Esophagus squamous epithelium (tissue), 5 donors: ENCODE measurements at places on chromosomes 6 and 20.

DNA sequence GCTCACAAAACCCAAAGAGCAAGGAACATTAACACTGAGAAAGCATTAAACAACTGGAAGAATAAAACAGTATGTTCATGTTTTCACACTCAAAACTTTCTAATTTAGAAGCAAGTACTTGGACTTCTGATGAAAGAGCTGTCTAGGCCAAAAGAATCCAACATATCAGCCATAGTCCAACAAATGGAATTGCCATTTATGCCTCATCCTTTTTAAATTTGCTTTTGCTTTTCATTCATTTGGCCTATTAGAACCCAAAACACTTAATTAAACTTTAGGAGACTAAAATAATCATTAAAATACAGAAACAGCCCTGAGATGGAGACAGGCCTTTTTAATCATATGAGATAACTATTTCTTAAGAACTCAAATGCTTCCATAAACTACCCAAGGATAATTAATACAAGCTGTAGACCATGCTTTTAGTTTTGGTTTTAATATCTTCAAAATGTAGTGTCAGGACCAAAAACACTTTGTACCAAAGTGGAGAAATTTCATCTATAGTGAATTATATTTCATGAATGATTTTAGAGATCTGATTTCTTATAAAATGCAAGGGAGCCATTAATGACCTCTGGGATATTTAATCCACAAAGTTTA is 166.5 kb downstream of the KIF6 start:
- no peak for DNase-seq

DNA sequence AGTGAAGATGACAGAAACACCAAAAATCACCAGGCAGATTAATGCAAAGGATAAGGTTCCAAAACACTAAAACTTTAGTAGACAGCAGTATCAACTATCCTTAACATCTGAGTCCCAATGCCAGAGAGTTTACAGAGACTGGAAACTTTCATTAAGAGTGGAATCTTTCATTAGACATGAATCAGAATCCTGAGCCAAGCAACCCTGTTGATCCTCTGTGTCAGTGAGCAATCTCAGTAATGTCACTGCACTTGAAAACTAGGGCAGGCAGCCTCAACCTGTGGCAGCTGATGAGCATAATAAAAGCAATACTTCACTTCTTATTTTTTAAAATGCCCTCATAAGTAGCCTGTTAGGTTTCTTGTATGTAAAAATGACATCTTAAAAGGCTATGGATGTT is 252.8 kb upstream of the PLN start:
- no peak for DNase-seq

DNA sequence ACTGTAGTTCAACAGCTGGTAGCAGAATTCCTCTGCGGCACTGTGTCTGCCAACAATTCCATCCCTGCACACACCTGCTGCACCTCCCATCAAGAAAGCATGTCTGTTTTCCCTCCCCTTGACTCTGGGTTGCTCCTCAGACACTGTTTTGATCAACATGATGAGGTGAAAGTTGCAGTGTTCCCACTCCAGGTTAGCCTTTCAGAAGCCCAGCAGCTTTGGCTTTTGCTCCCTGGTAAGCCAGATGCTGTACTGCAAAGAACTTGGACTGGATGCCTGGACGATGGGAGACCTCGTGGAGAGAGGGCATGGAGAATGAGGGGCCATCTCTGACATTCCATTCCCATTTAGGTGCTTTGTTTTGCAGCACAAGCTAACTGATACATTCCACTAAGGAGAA is 79.1 kb upstream of the MAFB start:
- DNase-seq: no peak

GRCh38 chr6:158803733-158804143 is 15.4 kb downstream of the EZR start:
- no peak for DNase-seq

GRCh38 chr6:158648682-158649131 is 1.1 kb upstream of the SYTL3 start:
- DNase-seq: no peak

DNA sequence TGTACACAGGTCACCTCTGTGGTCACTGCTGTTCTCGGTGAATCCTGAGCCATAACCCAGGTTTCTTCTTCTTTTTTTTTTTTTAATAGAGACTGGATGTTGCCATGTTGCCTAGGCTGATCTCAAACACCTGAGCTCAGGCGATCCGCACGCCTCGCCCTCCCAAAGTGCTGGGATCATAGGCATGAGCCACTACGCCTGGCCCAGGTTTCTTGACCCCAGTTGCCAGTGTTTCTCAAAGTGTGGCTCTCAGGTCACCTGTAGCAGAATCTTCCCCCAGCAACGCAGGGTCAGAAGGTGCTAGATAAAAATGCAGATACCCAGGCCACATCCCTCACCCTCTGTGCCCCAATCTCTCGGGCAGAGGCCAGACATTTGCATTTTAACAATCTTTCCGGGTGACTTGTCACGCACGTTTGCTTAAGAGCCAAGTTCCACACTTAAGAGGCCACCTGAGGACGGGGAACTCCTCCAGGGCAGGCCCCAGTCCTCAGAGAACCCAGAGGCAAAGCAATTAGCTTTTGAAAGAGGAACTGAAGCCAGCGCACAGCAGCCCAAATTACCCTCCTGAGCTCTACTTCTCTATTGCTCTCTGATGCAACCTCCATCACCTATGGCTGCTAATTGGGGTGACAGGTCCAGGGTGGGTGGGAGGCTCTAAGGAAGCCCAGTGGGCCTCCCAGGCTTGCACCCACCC is 81.8 kb downstream of the NFATC2 start:
- no peak for DNase-seq

DNA sequence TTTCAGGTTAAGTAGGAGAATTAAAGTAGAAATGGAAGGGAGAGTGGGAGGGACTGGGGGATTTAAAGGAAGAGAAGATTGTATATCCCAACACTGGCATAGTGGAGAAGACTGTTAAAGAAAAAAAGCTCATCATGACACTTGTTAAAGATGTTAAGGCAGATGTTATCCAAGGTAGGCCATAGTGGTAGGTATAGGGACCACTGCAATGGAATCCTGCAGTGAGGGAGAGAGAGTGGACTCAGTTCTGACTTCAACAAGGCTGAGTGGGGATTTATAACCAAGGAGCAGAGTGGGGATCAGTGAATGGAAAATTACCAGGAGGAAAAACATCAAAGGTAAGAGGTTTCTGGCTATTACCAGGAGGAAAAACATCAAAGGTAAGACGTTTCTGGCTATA is 21.1 kb downstream of the SMPDL3A start:
- DNase-seq: no peak

DNA sequence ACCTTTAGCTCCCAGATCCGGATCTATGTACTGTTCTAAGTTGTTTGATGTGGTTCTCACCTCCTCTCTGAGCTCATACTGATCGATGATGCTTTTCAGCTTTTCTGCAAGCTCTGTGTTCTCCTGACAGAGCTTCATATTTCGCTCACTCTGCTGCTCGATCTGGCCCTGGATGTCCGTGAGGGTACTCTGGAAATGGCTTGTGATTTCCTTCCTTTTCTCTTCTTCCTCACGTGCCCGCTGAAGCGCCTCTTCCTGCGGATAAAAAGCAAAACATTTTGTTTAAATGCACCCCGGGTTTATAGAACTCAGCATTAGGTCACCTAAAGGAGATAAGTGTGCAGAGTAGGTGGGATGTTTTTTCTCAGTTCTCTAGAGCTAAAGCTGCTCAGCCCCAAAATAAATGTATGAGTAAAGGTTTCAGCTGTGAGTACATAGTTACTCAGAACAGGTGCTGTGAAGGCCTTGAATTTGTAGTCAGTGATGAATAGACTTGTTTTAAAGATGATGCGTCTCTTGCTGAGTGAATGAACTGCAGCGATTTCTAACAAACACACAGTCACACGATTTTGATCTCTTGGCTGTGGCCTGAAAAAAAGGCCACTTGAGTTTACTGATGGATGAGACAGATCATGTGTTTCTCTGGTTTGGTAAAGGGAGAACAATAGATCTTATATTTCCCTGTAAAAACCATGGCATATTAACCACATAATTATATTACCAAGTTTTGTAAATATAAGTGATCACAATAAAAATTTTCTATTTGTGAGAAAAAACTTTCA is 29.1 kb downstream of the TXLNB start:
- no peak for DNase-seq
